ENCODE measurements at places on chromosomes 16 and 17. TPM values are rescaled to one million over a fixed set of nuclear protein-coding genes. Genes with fewer than 3 reads are reported as not detected.
A peak's percentile ranks its signal among the peaks of the same experiment; 100 is the strongest.

GRCh38 chr16:22205577-22206012, 483 bp upstream of the EEF2K start:
- no peak for DNase-seq

GRCh38 chr16:82231008-82231787, 61.2 kb upstream of the MPHOSPH6 start:
- no peak for DNase-seq

- peak; percentile 94 for DNase-seq
Measured at GRCh38 chr16:66357523-66357928, 9.0 kb upstream of the CDH5 start.

The CENPV gene
- 27.2 TPM for total RNA-seq
